ENCODE measurements at places on chromosomes 4 and X. TPM values are rescaled to one million over a fixed set of nuclear protein-coding genes. Genes with fewer than 3 reads are reported as not detected.

SORCS2 gene
- total RNA-seq = 8.4 TPM

MAGEB5 gene
- total RNA-seq = not detected

RTL5 gene
- 12.0 TPM for total RNA-seq

GRCh38 chr4:176016601-176017000 is 49.0 kb upstream of the WDR17 start:
- no peak overlapping the region for H3K4me3 ChIP-seq
- no peaks in the 10 kb centered on the region for H3K36me3 ChIP-seq
- H3K4me1 ChIP-seq = no peaks in the 10 kb centered on the region
- no peak overlapping the region for H3K27ac ChIP-seq

DNA sequence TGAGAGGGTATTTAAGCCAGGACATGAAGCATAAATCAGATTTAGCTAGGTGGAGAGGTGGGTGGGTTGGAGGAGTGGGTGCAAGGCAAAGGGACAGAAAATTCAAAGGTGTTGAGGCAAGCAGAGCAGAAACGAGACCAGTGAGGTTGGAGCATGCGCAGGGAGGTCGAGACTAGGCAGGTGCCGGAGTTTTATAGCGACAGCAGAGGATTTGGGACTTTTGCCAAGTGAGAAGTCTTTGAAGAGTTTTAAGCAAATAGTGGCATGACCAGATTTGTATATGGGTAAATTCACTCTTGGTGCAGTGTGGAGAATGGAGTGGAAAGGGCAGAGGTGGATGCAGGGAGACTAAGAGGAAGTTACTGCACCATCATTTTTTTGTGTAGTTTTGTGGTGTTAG is 107.0 kb upstream of the TLR2 start:
- no peaks in the 10 kb centered on the region for H3K27me3 ChIP-seq
- H3K4me1 ChIP-seq = peaks cover 3% of the 10 kb centered on the region
- no peak overlapping the region for H3K27ac ChIP-seq
- DNase-seq = no peak
